NCI-H226 (cell line): ENCODE measurements at places on chromosomes 5 and 9.

GRCh38 chr5:174090129-174090528, 44.6 kb downstream of the NSG2 start:
- DNase-seq: no peak

GRCh38 chr9:72952914-72953313, at the start of gene ALDH1A1:
TSS of gene ALDH1A1 (minus strand) at chr9:72953053. CDS start at chr9:72953000, 53 bp downstream.
- no peak for DNase-seq

GRCh38 chr5:165139721-165140120, 1634.3 kb downstream of the MAT2B start:
- DNase-seq: no peak

- no peak for DNase-seq
Measured at GRCh38 chr5:164951570-164951969, 1446.2 kb downstream of the MAT2B start.

DNA sequence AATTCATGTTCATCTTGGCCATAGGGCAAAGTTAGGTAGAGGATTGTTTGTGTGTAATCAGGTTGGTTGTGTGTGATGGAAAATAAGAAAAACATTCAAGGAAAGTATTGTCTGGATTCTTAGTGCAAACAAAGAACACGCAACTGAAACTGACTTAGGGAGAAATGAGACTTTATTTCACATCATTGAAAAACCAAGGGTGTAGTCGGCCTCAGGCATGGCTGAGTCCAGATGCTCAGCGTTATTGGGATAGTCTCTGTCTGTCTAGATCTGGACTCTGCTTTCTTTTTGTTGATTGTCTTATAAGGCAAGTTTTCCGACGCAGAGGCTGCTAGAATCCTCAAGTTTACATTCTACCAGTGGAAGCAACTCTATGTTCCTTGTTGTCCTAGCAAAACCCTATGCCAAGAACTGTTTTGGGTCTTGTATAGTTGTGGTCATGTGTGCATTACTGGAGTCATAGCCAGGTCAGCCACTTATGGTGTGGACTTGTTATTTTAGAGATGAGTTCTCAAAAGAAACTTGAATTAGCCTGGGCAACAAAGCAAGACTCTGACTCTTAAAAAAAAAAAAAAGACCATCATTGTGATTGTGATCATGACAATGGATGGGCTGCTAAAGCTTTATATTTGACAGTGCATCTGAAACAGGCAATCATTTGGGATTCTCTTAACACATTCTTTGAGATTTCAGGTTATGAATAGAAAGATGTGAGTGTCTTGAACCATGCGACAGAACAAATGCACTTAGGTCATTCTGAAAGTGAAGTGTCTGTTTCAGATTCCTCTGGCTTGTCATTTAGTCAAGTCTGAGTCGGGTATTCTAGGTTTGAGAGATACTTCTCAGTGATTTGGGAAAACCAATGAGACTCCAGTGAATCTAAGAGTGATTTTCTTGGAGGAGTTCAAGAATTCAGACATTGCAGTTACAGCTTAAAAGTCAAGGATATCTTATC, 82.6 kb downstream of the DOCK2 start:
- no peak for DNase-seq

DNA sequence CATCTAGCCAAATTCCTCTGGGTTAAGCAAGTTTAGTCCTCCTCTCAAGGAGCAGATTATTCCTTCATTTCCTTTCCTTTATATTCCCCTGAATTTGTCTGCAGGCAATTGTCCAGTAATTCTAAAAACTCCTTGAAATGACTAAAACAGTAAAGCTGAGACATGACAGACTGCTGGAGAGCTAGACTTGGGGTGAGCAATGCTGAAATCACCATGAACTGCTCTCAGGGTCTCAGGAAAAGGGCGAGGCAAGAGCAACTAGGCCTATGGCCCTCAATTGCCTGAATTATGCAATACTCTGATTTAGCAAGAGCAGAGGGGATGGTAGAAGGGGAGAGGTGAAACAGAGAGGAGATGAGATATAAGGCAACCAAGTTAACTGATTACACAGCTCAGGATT, 172.9 kb upstream of the NREP start:
- peak; percentile 98 for DNase-seq

- DNase-seq: no peak
Measured at GRCh38 chr5:164722702-164723101, 1217.3 kb downstream of the MAT2B start.

DNA sequence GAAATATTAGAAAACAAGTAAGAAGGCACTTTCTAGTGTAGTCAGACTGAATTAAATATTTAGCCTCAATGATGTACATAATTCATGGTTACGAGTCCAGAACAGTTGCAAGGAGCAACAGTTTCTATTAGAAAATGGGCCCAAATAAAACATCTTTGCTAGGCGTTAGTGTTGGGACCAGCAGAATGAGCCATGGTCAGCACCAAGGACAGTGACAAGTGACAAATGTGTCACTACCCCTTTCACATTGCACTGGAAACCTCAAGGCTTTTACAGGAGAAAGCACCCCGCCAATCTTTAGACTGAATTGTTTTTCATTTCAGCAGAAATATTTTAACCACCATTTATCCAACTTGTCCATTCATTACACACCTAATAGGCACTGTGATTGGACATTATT, 301.3 kb upstream of the ADCY2 start:
- no peak for DNase-seq

DNA sequence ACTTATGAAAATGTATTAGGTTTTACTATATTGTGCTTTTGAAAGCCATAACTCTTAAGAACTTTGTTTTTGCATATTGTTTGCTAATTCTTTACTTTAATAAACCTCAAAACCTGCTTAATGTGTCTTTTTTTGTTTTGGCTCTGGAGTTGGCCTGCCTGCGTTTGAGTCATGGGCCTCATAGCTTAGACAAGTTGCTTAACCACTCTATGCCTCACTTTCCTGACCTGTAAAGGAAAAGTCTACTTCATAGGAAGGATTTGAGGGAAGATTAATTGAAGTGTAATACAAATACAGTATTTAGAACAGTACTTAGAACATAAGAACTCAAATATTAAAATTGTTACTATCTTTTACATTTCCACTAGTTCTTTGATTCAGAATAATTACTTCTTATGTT, 10.3 kb downstream of the SMIM32 start:
- DNase-seq: no peak

- no peak for DNase-seq
Measured at GRCh38 chr5:5978501-5979376, 399.6 kb downstream of the MED10 start.

DNA sequence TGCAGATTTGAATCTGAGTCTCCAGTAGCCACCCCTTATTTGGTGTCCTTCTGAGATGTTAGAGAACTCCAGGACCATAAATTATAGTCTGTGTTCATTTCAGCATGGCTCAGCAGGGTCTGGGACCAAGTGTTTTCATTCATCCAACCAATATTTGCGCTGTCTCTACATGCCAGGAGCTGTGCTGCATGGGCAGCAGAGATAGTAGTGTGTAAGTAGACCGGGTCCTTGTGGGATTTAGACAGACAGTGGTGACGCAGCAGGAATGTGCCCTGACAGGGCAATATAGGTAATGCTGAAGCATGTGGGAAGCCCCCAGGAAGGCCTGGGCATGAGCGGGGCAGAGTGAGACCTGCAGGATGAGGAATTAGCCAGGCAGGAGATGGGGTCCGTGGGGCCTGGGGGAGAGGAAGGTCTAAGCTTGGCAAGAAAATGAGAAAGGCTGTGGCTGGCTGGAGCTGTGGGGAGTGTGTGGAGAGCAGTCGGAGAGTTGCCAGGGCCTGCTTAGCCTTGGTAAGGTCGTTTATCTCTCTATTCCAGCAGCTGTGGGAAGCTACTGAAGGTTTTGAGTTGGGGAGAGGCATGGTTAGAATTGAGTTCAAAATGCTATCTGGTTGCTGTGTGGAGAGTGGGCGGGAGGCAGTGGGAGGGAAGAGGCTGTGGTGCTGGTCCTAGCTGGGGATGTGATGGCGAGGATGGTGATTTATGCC, 16.8 kb downstream of the STXBP1 start:
- DNase-seq: no peak

GRCh38 chr9:109770101-109770500, 9.9 kb upstream of the PALM2AKAP2 start:
- no peak for DNase-seq

DNA sequence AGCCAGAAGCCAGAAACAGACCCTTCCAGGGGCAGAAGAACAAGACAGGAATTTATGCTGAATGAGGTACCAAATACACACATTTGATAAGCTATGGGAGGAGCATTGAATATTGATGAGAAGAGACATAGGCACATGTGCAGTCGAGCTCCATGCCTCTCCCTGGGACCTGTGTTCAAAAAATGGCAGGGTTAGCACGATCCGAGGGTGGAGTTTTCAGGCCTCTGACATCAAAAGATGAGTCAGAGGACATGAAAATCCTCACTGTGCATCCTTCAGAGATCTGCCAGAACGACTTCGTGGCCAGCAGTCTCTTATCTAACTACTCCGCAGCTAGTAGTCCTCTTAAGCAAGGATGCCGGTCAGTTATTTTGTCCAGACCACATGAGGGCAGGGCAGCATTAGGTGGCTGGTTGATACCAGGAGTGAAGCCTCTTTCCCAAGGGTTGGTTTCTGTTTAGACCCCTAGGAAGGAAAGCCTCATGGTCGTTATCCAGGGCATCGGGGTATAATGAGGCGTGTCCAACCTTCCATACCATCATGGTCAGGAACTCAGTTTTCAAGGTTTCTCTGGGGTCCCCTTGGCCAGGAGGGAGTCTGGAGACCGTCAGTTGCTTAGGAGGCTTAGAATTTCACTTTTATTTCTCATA, 11.6 kb upstream of the CMBL start:
- peak; percentile 18 for DNase-seq

- DNase-seq: no peak
Measured at GRCh38 chr9:38288502-38288901, 104.0 kb upstream of the ALDH1B1 start.

GRCh38 chr5:79932510-79933504, 58.3 kb downstream of the MTX3 start:
- DNase-seq: no peak

DNA sequence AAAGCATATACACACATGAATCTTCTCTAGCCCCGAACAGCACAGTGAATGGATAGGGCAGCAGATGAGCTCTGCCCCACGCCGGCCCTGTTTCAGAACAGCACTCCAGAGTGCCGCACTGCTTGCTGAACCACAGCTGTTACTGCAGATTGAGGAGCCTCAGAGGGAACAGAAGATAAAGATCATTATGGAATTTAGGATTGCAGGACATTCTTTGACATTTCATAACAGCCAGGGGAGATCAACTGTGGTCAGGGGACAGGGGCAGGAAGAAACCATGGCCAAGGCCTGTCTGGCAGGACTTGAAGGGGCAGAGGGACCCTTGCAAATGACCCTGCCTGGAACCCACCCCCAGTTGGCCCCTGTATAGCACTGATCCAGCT, 20.6 kb downstream of the IRF1 start:
- DNase-seq: no peak

DNA sequence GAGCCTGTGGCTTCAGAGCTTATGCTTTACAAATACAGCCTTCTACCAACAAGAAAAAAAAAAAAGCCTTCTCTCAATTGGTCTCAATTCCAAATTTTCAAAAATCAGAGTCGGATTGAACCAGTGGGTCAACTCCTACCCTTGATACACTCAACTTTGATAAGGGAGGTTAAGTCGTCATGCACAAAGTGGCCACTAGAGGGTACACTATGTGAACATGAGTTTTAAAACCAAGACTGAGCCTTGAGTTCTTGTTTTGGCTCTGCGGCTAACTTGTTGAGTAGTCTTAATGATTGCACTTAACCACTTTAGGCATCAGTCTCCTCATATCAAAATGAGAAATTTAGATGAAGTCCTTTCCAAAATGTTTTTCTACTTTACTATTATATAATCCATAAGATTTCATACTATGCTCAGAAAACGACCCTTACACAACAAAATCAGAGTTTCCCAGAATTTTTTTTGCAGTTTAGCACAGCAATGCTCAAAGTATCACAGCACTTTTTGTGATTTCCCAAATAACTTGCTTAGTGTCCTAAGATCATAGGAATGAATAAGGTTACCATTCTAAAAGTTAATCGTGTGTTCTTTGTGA, 92.9 kb upstream of the MTAP start:
- no peak for DNase-seq

DNA sequence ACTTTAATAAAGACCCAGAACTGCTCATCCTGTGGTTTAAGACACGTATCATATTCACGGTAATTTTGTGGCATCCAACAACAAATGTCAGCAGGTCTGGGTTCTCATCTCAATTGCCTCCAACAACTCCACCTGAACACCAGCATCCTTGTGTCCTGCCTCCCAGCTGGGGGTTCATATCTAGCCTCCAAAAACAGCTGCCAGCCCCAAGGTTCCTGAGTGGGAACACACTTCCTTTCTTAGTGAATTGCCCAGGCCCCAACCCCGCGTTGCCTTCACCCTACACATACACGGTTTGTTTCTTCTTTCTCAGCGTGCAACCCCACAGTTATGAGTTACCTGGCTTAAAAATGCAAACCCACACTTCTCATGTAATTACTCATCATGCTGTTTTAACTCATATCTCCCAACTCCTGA, 77.9 kb downstream of the SEMA4D start:
- DNase-seq: no peak

GRCh38 chr9:137231372-137232039, 805 bp downstream of the SLC34A3 start:
- no peak for DNase-seq

DNA sequence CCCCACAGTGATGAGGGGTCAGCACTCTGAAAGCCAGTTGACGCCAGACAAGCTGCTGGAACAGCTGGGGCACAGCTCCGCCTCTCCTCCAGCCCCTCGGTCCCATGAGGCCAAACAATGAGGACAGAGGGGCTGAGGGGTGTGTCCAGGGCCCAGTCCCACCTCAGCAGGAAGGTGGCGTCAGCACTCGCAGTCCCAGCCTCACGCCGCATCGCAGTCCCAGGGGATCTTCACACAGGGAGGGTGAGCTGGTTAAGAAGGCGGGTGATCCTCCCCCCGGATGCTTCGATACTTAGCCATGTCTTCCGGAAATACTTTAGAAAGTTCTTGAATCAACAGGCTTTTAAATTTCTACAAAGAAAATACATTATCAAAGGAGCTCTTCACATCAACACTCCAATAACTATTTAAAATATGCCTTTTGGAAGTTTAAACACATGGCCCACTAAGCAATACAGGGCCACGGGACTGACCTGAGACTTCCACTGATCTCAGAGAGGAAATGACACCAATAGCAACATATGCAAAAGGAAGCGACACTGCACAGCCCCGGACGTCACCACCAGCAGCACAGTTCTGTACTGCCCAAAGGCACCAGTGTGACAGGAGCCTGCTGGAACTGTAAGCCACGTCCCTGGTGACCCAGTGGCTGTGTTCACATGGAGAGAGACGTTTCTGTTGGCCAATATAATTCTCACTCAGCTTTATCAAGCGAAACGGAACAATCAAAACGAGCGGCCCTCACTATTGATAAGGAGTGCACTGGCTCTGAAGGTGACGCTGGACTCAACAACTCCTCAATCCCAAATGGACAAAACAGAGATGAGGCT, 5.9 kb downstream of the MED10 start:
- DNase-seq: no peak

- DNase-seq: no peak
Measured at GRCh38 chr9:113261917-113262671, 13.3 kb downstream of the CDC26 start.
